Hematopoietic multipotent progenitor cell treated with erythropoietin and hydrocortisone succinate and interleukin-3 and kit ligand, for 4 days (in vitro differentiated cells): ENCODE measurements at places on chromosomes 6 and 20.

GRCh38 chr6:53808302-53808881, 13.6 kb downstream of the LRRC1 start:
- no peak for DNase-seq

DNA sequence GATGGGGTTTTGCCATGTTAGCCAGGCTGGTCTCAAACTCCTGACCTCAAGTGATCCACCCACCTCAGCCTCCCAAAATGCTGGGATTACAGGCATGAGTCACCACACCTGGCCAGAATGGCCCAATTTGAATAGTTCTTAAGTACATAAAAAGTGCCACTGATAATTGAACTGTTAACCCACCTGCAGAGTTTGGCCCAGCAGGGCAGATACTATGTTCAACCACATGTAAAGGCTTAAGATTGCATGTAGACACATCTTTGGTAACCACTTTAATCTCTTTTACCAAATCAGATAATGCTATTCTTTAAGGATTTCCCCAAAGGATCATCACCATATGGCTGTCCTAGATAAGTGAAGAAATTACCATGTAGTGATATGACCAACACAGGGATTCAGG, 21.3 kb upstream of the SGK1 start:
- no peak for DNase-seq

- peak; percentile 51 for DNase-seq
These were observed 70.8 kb upstream of the SRSF6 start for GRCh38 chr20:43386878-43387277.

DNA sequence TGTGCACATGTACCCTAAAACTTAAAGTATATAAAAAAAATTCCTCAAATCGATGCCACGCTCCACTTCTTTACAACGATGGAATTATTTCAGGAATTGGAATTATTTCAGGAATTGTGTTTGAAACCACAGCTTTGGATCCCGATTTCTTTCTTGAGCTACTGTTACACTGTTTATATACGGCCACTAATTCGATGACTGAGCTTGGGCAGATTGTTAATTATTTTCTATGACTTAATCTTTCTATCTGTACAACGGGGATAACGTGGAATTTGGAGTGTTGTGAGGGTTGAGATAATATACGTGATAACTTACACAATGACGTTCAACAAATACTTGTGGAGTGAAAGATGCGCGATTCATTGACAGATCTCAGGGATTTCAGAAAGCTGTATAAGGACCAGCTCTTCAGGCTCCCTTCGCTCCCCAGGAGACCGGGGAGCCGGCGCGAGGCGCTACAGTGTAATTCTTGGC, 171.3 kb downstream of the SLC16A10 start:
- DNase-seq, result no peak

DNA sequence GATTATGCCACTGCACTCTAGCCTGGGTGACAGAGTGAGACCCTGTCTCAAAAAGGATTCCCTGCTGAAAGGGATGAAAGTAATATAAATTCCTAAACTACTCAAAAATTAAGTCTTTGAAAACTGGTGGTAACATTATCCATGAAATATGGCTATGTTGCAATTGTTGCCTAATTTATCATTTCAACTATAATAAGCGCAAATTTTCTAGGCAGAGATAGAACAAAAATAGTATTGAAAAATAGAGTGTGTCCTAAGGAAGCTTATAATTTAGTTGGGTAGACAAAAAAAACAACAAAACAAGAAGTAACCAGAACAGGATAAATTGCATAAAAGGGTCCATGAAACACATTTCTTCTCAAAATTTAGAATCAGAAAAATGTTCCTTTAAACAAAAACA, 68.0 kb downstream of the FKBP5 start:
- no peak for DNase-seq

GRCh38 chr20:32457479-32457986, 99.4 kb downstream of the ASXL1 start:
- DNase-seq, result peak; percentile 65

DNA sequence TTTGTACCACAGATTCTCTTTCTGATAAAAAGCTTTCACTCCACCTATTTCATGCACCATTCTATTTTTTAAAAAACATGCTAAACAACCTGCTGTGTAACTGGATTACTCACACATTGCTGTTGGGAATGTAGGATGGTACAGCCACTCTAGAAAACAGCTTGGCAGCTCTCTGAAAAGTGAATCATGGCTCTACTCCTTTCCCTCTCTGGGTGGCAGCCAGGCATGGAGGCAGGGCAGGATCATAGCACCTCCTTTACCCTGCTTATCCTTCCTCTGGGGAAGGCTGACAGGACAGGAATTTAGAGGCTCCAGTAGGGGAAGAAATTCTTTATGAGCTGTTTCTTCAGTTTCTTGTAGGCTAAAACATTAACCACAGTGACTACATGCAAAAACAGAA, 6.7 kb upstream of the VNN2 start:
- no peak for DNase-seq

GRCh38 chr6:95417856-95418255, 159.5 kb upstream of the MANEA start:
- no peak for DNase-seq

DNA sequence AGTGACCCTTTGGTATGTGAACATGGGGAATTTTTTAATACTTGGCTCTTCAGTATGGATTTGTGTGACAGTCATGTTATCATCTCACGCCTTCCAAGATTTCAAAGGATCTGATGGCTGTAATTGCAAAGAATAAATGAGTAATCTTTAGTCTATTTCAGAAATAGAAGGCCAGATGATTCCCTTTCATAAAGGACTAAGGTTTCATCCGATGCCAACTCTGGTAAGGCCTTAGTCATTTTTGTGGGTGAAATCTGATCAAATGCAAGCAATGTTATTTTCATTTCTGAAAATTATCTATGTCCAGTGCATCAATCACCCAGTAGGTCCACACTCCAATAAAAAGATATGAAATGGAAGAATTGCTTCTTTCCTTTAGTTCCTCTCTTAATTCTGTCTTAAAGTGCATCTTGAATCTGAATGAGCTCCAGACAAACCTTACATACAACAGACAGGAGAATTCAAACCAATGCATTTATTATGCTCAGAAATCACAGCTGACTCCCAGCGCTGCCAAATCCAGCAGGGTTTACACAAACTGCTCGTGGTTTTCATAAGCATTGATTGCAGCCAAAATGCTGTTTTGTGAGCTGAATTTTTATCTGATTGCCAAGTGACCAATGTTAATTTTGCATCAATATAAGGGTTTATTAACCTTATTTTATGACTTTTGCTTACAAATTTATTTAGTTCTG, 565.2 kb upstream of the MARCKS start:
- no peak for DNase-seq

DNA sequence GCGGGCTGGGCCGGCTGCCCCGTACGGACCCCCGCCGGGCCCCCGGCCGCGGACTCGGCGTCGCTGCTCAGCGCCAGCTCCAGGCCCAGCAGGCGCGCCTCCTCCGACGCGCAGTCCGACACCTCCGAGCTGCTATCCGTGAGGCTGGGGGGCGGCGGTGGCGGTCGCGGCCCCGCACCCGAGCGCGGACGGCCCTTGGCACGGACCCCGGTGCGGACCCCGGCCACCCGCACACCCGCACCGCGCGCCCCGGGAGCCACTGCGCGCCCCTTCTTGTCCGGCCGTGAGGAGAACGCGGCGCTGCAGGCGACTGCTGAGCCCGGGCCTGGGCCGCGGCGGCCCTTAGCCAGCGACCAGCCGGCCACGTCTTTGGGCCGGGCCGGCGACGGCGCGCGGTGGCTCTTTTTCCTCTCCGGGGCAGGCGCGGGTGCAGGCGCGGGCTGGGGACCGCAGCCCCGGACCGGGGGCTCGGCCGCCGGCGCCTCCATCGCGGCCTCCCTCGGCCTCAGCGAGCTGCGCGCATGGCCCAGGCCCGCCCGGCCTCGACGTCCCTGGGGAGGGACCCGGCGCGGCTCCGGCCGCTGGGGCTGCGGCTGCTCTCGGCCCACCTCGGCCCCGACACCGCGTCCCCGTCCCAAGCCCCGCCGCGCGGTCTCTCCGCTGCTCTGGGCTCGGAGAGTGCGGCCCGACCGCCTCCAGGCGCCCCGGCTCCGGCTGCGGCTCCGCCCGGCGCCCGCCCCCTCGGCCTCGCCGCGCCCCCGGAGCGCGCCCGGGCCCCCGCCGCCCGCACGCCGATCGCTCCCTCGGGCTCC, 12.9 kb upstream of the TLDC2 start:
- peak; percentile 12 for DNase-seq

GRCh38 chr6:167233490-167233889, 57.6 kb upstream of the UNC93A start:
- DNase-seq, result no peak
